ENCODE measurements at places on chromosomes 1 and 21. TPM values are rescaled to one million over a fixed set of nuclear protein-coding genes. Genes with fewer than 3 reads are reported as not detected.

DNA sequence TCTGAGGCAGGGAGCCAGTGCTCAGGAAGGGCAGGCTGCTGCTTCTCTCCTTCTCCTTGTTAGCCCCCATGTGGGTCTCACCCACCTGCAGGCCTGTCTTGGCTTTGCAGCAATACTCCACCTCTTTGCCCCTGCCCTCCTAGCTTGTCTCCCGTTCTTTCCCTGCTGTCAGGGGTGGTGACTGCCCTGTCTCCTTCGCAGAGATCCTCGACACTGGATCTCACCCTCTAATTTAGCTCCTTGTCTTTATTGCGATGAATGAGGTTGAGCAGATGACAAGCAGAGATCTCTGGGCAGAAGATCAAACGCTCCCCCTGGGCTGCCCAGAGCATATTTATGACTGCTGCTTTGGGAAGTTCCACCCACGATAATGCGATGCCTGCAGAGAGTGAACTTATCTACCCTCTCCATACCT is 199.2 kb downstream of the ROR1 start:
- DNase-seq: no peak

DNA sequence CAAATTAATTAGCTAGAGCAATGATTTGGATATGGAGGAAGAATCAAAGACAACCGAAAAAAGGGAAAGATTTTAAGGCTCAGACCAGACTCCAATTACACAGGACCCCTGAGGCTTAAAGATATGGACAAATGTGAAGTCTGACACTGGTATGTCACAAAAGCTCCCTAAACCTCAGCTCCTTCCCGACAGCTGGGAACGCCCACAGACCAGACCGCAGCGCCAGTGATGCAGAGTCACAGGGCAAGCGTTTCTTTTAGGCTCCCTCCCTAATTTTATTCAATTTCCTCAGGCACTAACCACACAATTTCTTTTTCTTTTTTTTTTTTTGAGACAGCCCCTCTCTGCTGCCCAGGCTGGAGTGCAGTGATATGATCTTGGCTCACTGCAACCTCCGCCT is 40.2 kb downstream of the NID1 start:
- no peak for DNase-seq

The MAP3K7CL gene
- total RNA-seq: 44.1 TPM

The C4BPA gene
- total RNA-seq: not detected

- DNase-seq: no peak
Observed at GRCh38 chr1:107727866-107728265, 237.1 kb downstream of the VAV3 start.

- DNase-seq: no peak
Observed at GRCh38 chr1:85361606-85362296, 85.3 kb upstream of the BCL10 start.

DNA sequence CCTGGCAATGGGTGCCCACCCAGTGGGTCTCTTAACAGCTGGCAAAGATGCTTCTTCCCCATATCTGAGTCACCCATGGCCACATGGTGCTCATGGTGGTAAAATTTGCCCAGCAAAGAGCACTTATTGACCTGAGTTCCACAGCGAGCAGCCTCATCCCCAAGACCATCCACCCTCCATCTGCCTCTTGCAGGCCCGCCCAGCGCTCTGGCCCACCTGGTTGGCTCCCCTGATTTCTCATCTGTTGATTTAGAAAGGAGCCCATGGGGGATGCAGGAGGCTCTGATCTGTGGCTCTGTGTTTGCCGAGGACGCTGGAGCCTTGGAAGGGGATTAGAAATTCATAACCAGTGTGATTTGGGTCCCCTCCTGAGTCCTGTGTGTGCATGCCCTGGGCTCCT is 657.5 kb downstream of the PTPRU start:
- no peak for DNase-seq

DNA sequence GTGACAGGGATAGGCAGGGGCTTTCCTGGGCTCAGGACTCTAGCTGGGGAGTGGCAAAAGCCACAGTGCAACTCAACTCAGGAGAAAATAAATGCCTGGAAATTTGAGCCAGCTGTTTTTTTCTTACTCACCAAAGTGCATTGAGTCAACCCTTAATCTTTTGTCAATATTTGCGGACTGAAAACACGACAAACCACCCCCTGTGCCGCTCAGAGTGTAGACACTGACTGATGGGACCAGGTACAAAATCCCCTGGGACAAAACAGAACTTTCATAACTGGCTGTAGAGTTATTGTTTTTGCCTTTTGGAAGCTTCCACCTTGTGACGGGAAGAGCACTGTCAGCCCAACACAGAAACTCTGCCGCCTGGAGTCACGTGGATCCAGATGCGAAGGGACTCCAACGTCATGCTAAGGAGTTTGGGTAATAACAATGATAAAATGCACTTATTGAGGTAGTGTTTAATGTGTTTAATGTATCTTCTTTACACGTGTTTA is 164.6 kb downstream of the PLPP3 start:
- DNase-seq: peak; percentile 59

DNA sequence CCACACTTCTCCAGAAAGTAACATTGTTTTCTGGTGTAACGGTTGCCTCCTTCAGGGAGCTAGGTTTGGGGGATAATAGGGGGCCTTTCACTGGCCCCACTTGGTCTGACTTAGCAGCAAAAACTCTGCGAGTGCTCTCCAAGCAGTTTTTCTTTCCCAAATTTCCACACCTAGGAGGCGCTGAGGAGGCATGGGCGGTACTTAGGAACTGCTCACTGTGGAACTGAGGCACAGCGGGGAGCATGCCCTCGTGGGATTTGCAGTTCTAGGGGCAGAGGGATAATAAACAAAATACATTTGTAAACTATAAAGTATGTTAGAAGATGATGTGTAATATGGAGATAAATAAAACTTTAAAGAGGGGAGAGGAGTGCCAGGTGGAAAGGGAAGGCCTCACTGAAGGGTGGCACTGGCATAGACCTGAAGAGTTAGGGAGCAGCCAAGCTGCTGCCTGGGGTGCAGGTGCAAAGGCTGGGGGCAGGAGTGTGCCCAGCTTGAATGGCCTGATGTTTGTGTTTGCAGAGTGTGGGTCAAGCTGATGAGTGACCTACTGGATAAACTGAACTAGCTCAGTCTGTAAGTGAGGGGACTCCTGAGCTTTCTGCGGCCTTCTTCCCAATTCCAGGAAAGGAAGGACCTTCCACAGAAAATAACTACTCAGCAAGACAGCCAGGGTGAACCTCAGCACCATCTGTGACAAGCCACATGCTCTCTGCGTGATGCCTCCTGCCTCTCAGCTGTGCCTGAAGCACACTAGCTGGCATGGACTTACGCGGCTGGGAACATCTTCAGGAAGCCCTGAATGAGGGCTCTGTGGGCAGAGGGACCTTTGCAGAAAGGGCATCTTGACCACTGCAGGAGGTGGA is 1.9 kb downstream of the EPHX1 start:
- DNase-seq: no peak

Data from LHCN-M2 (cell line).